Stimulated activated CD8-positive, alpha-beta memory T cell treated with anti-CD3 and anti-CD28 coated beads, Interleukin-15, amount 100 ng/mL, for 24 hours (primary cell): ENCODE measurements at places on chromosomes 4 and X.

DNA sequence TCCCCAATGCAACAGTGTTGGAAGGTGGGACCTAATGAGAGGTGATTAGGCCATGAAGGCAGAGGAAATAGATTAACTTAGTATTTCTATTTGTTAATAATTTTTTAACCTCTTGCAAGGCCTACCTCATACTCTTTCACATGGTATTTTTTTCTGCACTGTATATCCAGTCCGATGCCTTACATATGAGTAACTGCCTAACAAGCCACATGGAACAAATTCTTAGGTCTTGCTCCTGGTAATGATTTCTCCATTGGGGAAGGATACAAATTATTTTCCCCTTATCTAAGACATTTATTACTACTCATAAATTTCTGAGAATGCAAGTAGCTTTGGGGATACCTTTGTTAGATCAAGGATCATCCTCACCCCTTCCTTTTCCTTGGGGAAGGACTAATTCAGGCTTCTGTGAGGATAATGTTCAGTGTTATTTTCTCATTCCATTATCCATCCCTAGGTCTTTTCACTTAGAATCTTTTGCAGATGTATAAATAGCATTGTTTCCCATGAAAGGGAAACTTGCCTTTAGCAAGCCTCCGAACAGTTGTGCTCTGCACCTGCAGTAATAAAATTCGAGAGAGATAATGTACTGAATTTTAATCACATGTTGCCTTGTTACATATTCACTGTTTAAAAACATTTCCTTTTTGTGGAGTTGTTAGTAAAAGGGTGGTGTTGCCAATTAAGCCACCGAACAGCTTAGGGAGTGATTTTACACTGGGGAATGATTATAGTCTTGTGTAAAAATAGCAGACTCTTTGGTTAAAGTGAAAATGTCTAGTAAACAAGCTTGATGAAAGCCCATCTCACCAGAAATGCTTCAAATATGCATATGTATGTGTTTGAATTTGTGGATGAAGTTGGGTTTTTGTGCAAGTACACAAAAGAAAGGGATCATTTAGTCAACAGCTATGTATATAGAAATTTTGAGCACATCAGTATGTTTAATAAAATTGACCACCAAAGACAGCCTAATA is 89.9 kb downstream of the CFAP299 start:
- no peak for DNase-seq

- no peak for DNase-seq
These were observed 778.1 kb downstream of the SH3BGRL start for GRCh38 chrX:81979806-81980515.

DNA sequence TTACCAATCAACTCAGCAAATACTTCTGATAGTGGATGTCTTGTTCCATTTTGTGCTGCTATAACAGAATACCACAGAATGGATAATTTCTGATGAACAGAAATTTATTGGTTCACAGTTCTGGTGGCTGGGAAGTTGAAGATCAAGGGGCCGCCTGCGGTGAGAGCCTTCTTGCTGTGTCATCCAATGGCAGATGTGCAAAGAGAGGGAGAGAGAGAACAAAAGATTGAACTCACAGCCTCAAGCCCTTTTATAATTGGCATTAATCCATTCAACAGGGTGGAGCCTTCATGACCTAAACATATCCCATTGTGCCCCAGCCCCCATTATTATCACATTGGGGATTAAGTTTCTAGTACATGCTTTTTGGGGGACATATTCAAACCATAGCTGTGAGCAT is 86.1 kb downstream of the ADGRG4 start:
- DNase-seq = no peak

DNA sequence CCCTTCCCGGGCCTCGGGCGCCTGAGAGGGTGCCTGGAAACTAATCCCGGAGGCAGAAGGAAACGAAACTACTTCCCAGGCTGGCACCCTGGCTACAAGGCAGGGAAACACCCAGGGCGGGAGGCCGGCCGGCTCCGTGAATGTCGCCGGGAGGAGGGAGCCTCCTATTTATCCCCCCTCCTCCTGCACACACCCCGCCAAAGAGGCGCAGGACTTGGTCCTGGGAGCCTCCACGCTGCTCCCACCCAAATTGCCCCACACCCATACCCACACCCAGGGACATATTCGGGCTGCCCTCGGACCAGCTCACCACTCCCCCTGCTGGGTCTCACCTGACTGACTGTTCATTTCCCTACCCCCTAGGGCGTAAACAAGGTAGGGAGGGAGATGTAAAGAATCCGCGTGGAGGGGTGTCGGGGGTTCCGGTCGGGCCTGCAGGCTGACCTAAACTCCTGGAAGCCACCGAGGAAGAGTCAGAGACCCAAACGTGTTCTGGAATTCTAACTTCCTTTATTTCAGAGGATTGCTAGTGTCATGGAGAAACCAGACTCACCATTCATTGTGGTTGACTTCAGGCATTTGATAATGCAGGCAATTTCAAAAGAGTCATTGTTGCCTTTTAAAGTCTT is at the start of gene BTC:
Gene BTC, minus strand, starts transcription at position 142 of the 629 bp plus-strand sequence. CDS start 198 bp downstream, outside the sequence.
- no peak for DNase-seq

- no peak for DNase-seq
These were observed 199.4 kb upstream of the DDX53 start for GRCh38 chrX:22800360-22800759.
